Aorta (tissue), 5 donors: ENCODE measurements at places on chromosomes 7 and 10.

DNA sequence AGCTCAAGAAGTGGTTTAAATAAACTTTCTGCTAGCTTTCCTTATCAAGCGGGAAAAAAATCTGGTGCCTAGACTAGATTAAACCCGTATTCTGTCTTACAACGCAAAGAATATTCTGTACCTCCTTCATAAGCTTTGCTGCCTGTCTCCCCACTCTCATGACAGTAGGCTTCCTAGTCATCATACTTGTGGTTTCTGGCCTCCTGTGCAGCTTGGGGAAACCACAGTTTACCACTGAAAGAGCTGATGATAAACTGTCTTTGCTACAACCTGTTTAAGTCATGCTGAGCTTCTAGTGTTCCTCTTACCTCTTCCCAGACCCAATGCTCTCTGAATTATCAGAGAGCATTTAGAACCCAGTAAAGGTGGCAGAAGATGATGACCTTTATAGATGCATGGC is 55.0 kb downstream of the PODXL start:
- no peak for DNase-seq

DNA sequence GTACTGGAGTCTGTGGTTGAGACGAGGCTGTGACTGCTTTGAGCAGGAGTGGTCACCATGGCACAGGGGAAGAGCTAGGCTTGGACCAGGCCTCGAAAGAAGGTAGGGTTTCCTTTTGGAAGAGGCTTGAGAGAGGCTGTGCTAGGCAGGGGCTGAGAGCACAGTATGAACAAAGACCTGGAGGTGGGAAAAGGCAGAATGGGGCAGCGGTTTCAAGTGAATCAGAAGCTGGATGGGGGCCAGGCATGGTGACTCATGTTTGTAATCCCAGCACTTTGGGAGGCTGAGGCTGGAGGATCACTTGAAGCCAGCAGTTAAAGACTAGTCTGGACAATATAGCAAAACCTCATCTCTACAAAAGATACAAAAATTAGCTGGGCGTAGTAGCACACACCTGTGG is 65.9 kb downstream of the CLIP2 start:
- DNase-seq: peak; percentile 85

DNA sequence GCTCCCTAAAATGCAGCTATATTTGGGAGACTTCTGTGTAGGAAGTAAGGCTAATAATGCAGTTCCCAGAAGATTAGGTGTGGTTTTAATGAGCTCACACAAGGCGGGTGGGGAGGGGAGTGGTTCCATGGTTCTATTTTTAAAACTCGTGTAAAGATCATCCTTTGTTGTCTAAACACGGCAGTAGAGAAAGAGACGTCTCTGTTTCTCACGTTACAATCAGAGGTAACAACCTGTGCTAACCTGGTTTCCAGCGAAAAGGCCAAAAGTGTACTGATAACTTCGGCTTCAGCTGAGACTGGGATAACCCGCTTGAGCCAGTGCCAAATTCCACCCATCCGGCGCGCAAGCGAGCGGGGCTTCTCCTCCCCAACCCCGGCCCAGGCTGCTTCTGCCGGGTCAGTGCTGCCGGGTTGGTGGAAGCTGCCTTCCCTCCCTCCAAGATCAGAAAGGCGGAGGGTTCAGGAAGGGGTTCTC is 2.5 kb upstream of the MAP3K8 start:
- no peak for DNase-seq

DNA sequence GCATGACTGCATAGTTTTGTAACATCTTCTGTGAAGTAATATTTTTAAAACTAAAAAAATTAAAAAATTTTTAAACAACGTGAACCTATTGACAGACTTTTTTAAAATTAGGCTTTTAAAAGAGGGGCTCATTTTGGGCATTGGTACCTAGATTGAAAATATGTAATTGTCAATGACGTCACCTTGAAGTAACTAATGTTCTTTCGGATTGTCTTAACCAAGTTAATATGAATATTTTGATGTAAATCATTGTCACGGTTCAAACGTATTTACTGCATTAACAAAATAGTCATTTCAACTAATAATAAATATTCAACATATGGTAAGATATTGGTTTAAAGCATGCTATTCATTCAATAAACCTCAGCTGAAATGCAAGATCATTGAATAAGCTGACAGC is 719.8 kb downstream of the ANKRD7 start:
- DNase-seq: no peak
